Cortex of kidney (tissue), 1 donor: ENCODE measurements at places on chromosomes 13 and 19.

DNA sequence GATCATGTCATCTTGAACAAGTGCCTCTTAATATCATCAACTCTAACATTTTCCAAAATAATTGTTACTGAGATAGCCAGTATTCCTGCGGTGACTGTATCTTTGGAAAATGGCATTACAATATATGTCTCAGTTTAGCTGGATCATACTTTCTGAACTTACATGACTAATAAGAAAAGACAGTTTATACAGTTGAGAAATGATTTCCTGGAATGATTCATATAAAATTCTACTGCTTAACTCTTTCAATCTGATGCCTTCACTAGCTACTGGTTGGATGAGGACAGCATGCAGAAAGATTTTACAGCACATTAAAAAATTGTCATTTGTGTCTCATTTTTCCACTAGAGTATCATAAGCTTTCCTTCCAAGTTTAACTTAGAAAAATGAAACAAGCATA lies 302.1 kb downstream of the PCDH17 start:
- no peak for DNase-seq

DNA sequence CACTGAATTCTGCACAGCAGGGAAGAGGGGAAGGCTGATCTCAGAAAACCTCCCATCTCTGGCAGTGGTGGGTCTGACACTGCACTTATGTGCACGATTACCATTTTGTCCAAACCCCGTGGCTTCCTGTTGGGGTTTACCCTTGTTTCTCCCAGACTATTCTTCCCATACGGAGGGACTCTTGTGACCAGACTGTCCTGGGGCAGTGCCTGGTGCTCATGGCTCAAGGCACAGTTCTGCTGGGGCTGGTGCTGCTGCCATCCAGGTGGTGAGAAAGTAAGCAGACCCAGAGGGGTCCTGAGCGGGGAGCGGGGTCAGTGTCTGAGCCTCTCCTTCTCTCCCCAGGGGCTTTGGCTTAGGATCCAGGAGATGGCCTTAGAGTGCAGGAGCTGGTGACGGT lies 5.1 kb upstream of the SIGLEC9 start:
- DNase-seq: no peak

GRCh38 chr13:93309886-93310523 lies 83.4 kb downstream of the GPC6 start:
- no peak for DNase-seq

DNA sequence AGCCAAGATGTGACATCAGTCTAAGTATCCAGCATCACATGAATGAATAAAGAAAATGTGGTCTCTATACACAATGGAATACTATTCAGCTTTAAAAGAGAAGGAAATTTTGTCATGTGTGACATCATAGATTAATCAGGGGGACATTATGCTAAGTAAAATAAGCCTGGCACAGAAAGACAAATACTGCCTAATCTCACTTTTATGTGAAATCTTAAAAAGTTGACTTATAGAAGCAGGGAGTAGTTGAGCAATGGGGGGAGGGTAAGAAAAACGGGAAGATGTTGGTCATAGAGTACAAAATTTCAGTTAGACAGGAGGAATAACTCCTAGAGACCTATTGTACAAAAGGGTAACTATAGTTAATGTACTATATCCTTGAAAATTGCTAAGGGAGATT lies 10.4 kb upstream of the LCP1 start:
- DNase-seq: no peak

GRCh38 chr19:28726533-28727479 lies 486.1 kb downstream of the UQCRFS1 start:
- no peak for DNase-seq

DNA sequence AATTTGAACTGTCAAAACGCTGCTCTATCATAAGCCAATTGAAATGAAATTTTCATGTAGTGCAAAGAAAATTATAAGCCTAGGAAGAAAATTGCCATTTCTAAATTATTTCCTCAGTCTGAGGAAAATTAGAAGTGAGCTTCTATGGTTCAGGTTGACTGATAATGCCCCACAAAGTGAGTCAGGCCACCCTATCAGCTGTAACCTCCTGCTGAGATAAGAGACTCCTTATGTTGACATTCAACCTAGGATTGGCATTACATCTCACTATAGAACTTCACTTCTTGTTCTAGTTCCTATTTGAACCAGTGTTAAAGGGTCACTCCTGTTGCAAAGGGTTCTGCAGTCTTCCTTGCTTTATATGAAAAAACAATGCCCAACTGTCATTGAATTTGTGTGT lies 32.6 kb upstream of the RFC3 start:
- no peak for DNase-seq

GRCh38 chr13:51763486-51763885 lies 40.5 kb downstream of the DHRS12 start:
- no peak for DNase-seq

DNA sequence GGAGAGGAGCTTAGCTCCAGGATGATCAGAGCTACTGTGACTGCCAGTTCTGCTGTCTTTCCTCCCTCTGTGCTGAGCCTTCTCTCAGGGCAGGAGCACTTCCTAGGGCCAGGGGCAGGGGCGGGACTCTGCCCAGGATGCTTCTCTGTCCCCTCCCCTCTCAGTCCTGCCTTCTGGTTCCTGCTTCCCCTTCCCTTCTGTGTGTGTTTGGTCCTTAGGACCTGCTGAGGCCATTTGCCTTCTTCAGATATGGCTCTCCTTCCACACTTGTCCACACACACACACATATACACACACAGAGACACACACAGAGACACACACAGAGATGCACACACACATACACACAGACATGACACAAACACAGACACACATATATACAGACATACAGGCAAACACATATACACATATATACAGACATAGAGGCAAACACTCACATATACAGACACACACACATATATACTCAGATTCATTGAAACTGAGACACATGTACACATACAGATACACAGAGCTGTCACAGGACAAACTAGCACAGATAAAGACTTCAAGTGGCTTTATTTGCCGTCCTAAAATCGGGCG lies 22.0 kb upstream of the CD177 start:
- DNase-seq: no peak

DNA sequence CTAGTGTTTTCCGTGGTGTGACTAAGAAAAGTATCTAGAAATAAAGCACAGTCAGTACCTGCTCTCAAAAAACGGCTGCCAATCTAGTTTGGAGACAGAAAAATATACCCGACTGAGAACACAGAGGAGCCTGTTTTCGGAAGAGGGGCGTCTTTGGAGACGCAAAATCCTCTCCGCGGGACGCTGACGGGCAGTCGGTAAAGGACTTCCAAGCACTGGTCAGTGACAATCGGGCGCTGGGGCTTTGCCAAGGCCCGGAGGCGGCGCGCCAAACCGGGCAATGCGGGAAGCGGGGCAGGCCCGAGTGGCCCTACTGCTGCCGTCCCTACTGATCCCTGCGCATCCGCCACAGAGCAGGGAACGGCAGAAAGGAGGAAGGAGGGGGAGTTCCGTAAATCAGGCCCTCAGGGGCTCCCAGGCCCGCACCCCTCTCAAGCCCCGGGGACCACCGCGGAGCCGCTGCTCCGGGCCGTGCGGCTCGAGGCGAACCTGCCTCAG lies 588 bp upstream of the DPY19L3 start:
- no peak for DNase-seq

- DNase-seq: no peak
These were observed 53.6 kb downstream of the LMO7 start for GRCh38 chr13:75689686-75690085.

DNA sequence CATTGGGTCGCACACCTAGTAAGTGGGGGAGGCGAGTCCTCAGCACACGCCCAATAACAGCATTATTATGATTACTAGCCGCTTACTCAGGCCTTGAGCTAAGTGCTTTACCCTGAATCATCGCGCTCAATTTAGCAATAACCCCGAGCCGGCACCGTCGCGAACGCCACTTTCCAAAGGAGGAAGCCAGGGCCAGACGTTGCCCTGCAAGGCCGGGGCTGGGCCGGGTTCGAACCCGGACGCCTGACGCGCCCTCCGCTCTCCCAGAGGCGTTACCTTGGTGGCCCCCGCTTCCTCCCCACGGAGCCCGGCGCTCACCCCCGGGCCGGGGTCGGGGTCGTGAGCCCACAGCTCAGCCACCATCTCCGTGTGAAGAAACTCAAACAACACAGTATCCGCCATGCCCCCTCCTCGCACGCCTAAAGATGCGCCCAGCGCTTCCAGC lies at the start of gene TRAPPC6A:
Gene TRAPPC6A, minus strand, starts transcription at position 421 of the 445 bp plus-strand sequence. Its CDS starts 19 bp downstream, at position 402.
- no peak for DNase-seq

DNA sequence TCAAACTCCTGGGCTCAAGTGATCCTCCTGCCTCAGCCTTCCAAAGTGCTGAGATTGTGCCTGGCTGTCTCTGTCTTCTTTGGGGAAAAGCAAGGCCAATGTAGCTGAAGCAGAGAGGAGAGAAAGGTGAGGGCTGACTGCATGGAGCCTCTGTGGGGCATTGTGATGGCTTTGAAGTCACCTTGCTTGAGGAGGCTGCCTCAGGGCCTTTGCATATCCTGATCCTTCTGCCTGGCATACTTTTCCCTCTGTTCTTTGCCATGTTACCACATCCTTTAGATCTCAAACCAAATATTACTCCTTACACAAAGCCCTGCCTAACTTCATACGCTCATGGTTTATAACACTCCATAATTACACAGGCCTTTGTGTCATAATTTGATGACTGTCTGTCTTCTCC lies 9.4 kb upstream of the PPP5C start:
- DNase-seq: no peak

GRCh38 chr13:95185851-95186250 lies 115.4 kb downstream of the ABCC4 start:
- DNase-seq: no peak

- no peak for DNase-seq
These were observed 26.8 kb downstream of the CLDN10 start for GRCh38 chr13:95579303-95579702.

- no peak for DNase-seq
These were observed 177.8 kb downstream of the PAN3 start for GRCh38 chr13:28316129-28316528.

DNA sequence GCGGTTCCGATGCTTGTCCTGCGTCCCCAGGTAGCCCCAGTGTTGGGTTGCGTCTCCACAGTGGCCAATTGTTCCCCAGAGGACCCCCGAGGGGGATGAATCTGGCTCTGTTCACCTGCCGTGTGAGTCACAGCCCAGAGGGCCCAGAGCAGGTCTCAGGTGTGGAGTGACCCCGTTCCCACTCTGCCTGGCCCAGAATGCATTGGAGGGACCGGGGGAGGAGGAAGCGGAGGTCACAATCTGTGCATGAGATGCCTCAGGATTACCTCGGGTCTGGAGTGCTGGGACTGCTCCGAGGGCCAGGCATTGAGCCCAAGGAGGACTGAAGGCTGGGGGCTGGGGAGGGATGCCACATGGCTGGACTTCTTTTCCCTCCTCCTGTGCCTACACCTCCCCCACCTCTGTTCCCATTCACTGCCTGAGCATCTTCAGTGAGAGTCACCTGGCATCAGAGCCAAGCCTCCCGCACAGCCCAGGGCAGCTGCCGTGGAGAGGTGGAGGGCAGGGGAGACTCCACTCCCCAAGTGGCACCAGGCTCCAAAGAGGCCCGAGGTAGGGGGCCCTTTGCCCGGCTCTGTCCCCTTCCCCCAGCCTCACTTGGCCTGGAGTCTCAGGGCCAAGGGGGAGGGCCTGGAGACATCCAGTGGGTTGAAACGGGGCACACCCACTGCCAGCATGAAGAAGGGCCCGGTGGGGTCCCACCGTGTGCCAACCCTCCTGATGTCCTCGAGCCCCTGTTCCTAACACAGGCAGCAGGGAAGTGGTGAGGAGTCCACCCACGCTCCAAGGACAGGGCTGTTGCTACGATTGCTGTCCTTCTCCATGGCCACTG lies 81.1 kb downstream of the CHST8 start:
- DNase-seq: no peak

DNA sequence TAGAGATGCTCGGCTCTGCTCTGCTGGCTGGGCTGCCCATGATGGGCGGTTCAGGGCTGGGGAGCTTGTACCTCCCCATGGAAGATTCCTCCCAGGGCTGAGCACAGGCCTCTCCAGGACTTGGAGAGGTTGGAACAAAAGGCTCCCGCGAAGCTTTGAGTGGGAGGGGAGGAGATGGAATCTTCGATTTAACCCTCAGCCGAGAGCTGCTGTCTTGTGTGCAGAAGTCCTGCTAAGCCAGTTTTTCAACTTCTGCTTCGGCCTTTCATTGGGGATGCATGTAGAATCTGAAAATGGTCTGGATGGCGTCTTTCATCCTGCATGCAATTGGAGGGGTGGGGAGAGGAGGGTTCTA lies 163.3 kb downstream of the KDM4B start:
- no peak for DNase-seq

GRCh38 chr19:1312767-1313694 lies 27.4 kb downstream of the EFNA2 start:
- no peak for DNase-seq

DNA sequence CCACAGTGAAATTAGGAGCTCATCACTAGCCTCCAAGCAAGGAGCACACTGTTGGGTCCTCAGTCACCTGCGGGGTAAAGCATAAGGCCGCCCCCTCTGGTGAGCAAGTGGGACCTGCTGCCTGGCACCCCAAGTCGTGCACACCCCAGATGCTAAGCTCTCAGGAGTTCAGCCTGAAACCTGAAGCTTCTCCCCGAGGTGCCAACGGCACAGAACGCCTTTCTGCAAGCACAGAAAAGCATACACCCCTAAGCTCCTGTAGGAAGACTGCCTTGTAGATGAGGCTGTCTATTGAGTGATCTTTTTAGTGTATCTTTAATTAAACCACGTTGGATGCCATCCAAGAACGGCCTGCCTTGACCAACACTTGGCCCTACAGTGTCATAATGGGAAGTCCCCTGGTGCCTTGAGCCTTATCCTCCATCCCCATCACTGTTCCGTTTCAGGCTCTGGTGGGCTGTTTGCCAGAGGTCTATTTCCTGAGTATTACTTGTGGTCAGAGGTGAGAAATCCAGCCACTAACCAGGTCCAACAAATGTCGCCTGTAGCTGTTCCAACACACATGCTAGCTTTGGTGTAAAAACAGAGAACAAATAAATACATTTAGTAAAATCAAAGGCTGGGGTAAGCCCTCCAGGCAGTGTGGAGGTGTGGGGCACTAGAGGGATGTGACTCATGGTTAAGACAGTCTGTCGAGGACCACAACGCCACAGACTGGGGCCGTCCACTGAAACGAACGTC lies 44.8 kb downstream of the C13orf42 start:
- no peak for DNase-seq

GRCh38 chr13:98542568-98543377 lies 34.1 kb downstream of the STK24 start:
- DNase-seq: no peak

DNA sequence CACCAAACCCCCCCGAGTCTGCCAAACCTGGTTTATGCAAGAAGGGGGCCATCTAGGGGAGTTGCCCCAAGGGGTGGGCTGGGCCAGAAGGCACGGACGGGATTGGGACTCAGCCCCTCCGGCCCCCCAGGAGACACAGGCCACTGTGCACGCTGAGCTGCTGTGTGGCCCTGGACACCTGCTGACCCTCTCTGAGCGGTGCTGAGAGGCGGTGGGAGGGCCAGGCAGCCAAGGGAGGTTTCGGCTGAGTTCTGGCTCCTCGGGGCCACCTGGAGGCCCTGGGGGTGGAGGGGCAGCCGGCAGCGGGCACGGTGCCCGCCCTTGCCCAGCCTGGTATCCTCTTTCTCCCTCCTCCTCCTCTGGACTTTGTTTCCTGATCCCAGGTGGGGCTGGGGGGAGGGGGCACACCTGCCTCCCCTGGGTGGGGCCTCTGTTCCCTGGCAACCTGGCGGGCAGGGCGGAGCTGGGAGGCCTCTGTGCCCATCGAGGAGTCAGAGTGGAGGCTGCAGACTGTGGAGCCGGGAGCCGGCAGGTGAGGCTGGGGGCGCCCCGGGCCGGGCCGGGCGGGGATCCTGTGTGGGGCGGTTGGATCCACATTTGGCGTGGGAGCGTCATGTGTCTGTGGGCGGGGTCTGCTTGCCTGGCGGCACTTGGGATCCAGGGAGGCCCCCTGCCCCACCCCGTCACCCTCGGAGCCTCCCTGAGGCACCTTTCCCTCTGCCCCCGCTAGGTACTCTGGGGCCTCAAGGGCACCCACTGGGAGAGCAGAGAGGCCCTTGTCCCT lies at the start of gene MISP:
Gene MISP, plus strand, starts transcription at position 473 of the 784 bp plus-strand sequence. CDS start 5,835 bp downstream, outside the sequence.
- DNase-seq: no peak
